ENCODE measurements at places on chromosomes 16 and 17. TPM values are rescaled to one million over a fixed set of nuclear protein-coding genes. Genes with fewer than 3 reads are reported as not detected.

- no peaks in the 10 kb centered on the region for H3K4me1 ChIP-seq
- no peak overlapping the region for H3K4me3 ChIP-seq
- H3K27me3 ChIP-seq: peaks cover 17% of the 10 kb centered on the region
- no peak overlapping the region for H3K27ac ChIP-seq
These were observed 35.2 kb downstream of the HSBP1 start for GRCh38 chr16:83842756-83843507.

CDYL2 gene
- total RNA-seq: 15.5 TPM

GRCh38 chr17:2751491-2751890 lies 2.0 kb upstream of the CCDC92B start:
- H3K27me3 ChIP-seq: peaks cover 35% of the 10 kb centered on the region
- no peaks in the 10 kb centered on the region for H3K36me3 ChIP-seq
- no peak overlapping the region for H3K27ac ChIP-seq
- H3K4me1 ChIP-seq: no peaks in the 10 kb centered on the region
- no peak for DNase-seq
- no peak overlapping the region for H3K4me3 ChIP-seq

DNA sequence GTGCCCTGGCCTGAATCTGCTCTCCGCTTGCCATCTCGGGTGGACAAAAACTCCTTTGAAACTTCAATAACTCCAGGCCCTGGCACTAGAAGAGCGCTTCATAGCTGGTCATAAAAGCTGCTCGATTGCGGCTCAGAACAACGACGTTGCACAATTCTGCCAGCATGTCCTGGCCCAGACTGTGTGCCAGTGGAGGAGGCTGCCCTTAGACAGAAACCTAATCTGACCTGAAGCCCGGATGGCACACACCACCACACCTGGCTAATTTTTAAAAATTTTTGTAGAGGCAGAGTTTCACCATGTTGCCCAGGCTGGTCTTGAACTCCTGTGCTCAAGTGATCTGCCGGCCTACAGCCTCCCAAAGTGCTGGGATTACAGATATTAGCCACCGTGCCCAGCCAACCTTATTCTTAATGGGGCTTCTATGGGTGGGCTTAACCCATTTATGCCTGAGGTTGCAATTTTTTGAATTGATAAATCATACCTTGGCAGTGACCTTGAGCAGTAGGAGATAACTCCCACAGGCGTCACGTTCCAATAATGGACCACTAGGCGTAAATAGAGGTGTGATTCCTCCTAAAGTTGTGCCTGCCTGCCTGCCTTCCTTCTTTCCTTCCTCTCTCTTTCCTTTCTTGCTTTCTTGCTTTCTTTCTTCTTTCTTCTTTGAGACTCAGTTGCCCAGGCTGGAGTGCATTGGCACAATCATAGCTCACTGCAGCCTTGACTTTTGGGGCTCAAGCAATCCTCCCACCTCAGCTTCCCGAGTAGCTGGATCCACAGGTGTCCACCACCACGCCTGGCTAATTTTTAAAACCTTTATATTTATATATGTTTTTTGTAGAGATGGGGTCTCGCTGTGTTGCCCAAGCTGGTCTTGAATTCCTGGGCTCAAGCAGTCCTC lies 1.1 kb upstream of the PPL start:
- DNase-seq: no peak
- no peaks in the 10 kb centered on the region for H3K36me3 ChIP-seq
- H3K4me1 ChIP-seq: peaks cover 4% of the 10 kb centered on the region
- H3K27me3 ChIP-seq: peaks cover 25% of the 10 kb centered on the region

ZPBP2 gene
- not detected for total RNA-seq

DNA sequence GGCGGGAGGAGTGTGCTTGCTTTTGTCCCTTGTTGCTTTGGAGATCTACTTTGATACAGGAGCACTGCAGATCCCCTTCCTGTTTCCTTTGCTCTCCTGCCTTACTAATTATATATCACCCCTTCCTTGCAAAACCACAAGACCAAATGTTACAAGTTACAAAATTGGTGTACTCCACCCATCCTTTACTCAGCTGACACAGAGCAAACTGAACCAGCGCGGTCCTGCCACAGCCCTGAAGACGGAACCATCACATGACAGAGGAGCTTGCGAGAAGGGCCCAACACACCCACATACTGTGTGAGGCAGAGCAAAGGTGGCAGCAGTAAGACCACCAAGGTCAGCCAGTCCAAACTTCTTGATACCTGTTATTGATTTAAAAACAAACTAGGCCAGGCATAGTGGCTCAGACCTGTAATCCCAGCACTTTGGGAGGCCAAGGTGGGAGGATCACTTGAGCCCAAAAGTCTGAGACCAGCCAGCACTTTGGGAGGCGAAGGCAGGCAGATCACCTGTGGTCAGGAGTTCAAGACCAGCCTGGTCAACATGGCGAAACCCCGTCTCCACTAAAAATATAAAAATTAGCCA lies 33.2 kb downstream of the CYTH1 start:
- H3K4me1 ChIP-seq: peaks cover 91% of the 10 kb centered on the region
- H3K4me3 ChIP-seq: peak overlapping the region; percentile 65
- H3K36me3 ChIP-seq: peaks cover 34% of the 10 kb centered on the region
- H3K27me3 ChIP-seq: no peaks in the 10 kb centered on the region

MYO15A gene
- total RNA-seq: 0.34 TPM

DNA sequence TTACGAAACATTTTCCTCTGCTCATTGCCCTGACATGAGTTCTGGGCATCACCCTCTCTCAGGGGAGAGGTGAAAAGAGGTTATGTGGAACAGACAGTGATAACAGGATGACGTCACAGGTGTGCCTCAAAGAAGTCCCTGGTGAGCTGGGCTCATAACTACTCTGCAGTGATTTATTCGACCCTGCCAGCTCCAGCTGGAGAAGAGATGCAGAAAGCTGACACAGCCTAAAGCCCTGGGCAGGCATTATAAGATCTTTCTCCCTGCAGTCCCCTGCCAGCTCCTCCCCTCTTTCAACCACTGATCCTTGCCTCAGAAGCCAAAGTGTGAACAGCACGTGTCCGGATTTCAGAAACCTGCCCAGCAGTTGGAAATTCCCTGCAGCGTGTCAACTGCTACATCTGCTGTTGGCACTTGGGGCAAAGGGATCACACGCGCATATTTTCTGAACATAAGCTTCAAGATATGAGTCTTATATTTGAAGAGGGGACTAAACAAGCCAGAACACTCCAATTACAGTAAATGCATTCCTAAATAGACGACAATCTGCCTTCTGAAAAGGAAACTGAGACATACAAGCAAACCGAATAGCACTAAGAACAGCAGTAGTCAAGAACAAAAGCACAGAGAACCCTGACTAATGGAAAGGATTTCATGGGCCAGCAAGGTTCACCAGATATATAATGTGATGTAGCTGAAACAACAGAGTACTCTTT lies 80.5 kb downstream of the SMG6 start:
- DNase-seq: peak; percentile 62
- no peak overlapping the region for H3K4me3 ChIP-seq
- H3K36me3 ChIP-seq: peaks cover 50% of the 10 kb centered on the region
- H3K27me3 ChIP-seq: no peaks in the 10 kb centered on the region
- H3K27ac ChIP-seq: peak overlapping the region; percentile 26
- H3K4me1 ChIP-seq: peaks cover 41% of the 10 kb centered on the region

CBFA2T3 gene
- not detected for total RNA-seq

DNA sequence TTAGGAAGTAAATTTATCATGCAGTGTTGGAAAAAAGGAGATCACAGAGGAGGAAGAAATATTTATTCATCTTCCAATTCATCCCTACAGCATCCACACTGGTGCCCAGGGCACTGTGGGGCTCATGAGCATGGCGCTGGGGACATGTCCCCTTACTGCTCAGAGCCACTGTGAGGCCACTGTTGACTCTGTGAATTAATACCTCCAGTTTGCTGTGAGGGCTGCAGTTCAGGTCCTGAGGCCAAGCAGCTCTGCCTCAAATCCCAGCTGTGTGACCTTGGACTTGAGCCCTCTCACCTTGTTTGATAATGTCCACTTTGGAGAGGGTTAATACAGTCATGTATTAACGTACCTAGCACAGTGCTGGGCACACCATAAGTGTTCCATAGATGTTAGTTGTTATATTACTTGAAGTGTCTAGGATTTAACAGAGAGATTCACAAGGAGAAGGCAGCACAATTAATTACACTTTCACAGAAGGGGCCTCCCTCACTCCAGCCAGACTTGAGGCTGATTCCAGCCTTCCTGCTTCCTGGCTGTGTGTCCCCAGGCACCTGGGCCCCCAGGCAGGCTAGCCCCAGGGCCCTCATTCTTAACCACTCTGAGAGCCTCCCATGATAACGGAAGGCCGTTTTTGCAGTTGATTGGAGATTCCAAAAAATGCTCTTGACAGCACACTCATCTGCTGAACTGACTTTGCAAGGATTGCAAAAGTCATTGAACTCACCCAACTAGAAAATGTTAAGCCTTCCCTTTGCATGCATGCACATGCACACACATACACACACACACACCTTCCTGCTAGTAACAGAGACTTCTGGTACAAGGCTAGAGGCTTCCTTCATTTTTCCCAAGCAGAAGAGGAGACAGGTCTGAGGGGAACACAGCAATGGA lies 29.4 kb downstream of the KATNIP start:
- H3K27ac ChIP-seq: no peak overlapping the region
- no peaks in the 10 kb centered on the region for H3K27me3 ChIP-seq
- DNase-seq: no peak
- no peak overlapping the region for H3K4me3 ChIP-seq
- peaks cover 9% of the 10 kb centered on the region for H3K4me1 ChIP-seq

ZNF385C gene
- total RNA-seq: 0.47 TPM

- DNase-seq: no peak
- no peak overlapping the region for H3K4me3 ChIP-seq
- no peaks in the 10 kb centered on the region for H3K36me3 ChIP-seq
- H3K4me1 ChIP-seq: no peaks in the 10 kb centered on the region
- H3K27me3 ChIP-seq: no peaks in the 10 kb centered on the region
- H3K27ac ChIP-seq: no peak overlapping the region
These were observed 213.0 kb downstream of the HS3ST3B1 start for GRCh38 chr17:14513835-14514234.

DNA sequence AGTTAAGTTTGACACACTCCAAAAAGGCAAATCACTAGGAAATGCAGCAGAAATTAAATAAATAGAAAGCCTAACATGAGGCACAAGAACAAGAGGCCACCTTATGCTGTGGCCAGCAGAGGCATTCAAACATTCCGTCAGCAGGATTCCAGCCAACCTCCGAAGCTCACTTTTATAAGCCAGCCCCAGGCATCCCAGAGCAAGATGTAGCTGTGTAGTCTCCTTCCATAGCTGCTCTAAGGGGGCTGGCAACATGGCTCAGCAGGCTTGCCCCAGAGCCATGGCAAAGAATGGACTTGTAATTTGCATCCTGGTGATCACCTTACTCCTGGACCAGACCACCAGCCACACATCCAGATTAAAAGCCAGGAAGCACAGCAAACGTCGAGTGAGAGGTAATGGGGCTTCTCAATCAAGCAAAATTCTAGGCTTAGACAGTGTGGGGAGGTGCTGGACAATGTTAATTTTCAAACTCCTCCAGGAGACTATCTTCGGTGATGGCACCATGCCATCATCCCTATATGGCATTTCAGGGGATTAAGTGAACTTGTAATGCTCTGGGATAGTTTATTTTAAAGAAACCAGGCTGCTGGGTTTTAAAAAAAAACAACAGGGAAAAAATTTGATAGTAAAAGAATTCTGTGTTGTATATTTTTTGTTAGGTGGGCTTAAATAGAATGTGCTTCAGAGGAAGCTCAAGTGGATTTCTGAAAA lies at the start of gene CLEC3A:
CLEC3A (plus strand) TSS at position 202 of the 714 bp plus-strand sequence; CDS start at position 281, 79 bp downstream.
- H3K27ac ChIP-seq: no peak within 1 kb of the TSS
- H3K36me3 ChIP-seq: no peaks in the 10 kb centered on the region
- H3K4me3 ChIP-seq: no peak within 1 kb of the TSS

DNA sequence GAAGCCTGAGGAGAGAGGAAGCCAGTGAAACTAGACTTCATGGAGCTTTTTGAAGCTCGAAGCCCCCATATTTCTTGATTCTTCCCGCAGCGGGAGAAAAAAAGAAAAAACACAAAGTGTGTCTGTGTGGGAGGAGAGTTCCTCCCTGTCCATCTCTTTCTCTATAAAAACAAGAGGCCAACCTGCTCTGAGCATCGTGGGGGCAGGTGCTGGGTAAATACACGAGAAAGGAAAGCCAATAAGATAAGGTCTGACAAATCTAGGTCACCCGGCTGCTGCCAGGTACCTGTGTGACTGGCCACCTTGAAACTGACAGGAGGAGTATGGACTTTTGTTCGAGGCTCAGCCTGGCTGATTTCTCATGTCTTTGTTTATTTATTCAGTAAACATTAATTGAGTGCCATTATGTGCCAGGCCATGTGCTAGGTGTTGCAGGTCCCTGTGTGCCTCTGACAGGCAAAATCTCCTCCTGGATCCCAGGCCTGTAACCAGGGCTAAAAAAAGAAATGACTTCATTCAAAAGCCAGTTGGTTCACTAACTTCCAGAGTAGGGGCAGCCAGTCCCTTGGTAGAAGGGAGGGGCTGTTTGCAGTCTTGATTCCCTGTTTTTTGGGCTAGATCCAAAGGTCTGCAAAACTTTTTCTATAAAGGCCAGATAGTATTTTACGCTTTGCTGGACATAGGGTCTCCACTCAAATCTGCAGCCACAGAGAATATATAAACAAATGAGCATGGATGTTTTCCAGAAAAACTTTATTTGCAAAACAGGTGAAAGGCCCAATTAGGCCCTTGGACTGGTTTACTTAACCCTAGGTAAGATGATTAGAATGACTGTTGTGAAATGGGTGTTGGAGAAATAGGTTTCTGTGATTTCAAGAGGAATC lies 35.6 kb downstream of the YPEL2 start:
- H3K27ac ChIP-seq: no peak overlapping the region
- H3K4me1 ChIP-seq: peaks cover 68% of the 10 kb centered on the region
- H3K4me3 ChIP-seq: no peak overlapping the region
- H3K36me3 ChIP-seq: peaks cover 15% of the 10 kb centered on the region
- no peaks in the 10 kb centered on the region for H3K27me3 ChIP-seq
- no peak for DNase-seq

- H3K4me3 ChIP-seq: peak overlapping the region; percentile 97
- peak overlapping the region; percentile 96 for H3K27ac ChIP-seq
- no peak for DNase-seq
These were observed 857 bp downstream of the TANGO6 start for GRCh38 chr16:68844211-68844564.

DNA sequence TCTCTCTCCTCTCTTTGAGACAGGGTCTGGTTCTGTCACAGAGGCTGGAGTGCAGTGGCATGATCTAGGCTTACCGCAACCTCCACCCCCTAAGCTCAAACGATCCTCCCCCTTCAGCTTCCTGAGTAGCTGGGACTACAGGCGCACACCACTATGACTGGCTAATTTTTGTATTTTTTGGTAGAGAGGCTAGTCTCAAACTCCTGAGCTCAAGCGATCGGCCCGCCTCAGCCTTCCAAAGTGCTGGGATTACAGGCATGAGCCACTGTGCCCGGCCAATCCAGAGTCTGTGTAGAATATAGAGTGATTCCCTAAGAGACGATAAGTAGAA lies 65.8 kb upstream of the RPH3AL start:
- H3K4me1 ChIP-seq: peaks cover 91% of the 10 kb centered on the region
- H3K27ac ChIP-seq: peak overlapping the region; percentile 98
- H3K27me3 ChIP-seq: peaks cover 2% of the 10 kb centered on the region

All from activated CD8-positive, alpha-beta T cell treated with anti-CD3 and anti-CD28 coated beads, Interleukin-2, amount 10 ng/mL, durations not matched to agents 7 days and 5 days (primary cell).